ENCODE measurements at places on chromosomes 1 and 21.

DNA sequence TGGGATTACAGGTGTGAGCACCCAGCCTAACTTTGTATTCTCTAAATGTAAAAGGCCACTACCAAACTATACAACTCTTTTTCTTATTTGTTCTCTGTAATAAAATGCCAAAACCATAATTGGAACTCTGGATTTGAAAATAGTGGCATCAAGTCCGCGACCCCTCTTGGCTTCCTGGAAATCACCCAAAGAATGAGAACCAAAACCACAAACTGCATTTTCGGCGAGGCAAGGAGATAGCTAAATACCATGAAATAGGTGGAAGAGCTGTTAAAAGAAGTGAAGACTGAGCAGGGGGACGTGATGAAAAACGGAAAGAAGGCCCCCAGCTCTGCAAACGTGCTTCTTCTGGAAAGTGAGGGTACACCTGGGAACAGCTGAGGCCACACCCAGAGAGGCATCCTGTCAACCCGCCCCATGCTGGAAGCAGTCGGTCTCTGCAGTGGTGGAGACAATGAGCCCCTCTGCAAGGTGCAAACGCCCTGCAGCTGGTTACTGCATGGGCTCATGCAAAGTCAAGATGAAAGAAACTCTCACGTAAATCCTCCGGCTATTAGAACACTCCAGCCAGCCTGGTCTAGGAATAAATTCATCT, 22.5 kb downstream of the VPS26C start:
- no peak for DNase-seq

DNA sequence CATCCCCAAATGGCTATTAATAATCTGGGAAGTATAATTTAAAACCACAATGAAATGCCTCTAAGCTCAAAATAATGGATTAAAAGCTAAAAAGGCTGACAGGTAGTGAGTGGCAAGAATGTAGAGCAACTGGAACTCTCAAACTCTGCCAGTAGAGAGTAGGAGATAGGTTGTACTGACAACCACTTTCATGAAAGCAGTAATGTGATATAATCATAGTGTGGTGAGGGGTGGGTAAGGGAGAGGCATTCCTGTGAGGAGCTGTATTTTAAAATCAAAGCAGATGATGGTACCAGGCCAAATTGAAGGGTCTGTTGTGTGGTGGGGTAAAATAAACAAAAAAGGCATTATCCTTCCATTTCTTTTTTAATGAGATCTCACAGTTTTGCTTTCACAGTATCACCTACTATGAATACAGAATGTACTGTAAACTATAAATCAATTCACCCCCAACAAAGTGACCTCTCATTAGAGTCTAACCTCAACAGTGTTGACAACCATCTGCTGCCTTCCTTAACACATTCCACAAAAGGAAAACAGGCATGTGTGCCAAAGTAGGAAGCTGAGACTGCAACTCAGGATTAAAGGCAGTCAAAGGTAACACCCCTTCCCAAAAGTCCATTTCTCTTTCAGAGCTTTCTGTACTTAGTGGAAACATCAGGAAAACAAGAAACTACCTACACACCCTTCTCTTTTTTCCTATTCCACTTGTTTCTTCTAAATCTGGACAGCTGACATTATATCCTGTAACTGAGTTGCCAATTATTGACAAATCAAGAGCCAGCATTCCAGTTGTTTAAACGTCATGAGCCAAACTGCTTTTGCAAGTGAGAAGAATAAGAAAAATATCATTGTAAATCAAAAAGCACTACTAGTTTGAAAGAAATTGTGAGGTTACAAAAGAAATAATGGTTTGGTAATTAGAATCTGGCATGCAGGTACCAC, 130.8 kb downstream of the FAF1 start:
- DNase-seq: no peak

DNA sequence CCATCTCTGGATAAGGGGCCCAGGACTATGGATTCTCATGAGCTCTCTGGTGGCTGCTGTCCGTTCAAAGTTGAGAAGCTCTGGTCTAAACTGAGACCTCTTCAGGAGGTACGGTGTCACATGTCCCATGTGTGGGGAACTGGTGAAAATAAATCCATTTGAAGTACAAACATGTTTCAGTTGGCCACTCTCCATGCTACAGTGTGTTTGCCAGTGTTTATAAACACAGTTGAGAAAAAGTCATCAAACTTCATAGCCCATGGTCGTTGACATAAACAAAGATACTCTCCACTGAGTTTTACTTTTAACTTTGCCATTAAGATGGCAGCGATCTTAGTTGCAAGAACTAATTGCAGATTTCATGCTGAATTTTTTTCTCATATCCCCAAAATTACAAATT, 72.8 kb downstream of the PSMG1 start:
- no peak for DNase-seq

DNA sequence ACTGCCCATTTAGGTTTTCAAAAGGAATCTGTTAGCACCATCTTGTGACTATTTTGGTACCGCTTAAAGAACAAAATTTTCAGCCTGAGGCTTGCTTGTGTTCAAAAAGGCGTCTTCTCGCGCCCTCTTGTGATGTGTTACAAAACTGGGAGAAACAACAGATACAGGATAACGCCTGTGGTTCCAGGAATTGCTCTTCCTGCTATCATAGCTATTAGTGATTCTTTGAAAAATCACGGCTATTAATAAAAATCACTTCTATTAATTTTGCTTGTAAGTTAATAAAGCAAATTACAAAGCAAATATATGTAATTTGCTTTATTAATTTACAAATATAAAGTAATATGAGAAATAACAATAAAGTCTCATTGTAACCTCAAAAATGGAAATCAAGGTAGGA, 82.2 kb upstream of the ABCD3 start:
- DNase-seq: no peak

- DNase-seq: no peak
Measured at GRCh38 chr21:38439426-38439825, 58.9 kb downstream of the ERG start.

DNA sequence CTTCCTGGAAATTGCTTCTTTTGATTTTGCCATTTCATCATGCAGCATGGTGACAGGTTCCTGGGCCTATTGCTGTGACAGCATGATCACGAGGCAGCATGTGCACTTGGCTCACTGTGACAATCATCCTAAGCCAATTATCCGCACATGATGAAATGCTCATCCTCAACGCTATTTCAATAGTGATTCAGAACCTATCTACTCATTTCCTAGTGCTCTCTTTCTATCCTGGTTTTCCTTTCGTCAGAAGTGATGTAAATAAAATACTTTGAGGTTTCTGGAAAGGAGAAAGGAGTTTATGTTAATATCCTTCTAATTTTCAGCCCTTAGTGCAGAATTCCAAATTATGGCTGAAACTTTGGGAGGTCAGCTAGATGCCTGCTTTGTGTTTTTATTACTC, 110.6 kb upstream of the ADAMTS5 start:
- DNase-seq: no peak

DNA sequence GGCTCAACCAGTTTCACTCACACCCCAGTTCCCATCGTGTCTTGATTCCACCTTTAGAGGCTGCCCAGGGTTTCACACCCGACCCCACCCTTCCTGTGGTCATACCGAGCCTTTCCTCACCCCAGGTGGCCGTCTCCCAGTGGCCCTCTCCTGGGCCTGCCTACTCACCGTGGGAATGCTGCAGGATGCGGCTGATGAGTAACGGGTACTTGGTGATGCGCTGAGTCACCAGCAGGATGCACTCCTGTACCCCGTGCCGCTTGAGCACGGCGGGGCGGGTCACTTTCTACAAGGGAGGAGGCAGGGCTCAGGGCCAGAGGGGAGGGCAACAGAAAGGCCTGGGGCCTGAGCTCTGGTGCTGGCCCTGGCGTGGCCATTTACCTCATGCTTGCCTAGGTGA, 16.4 kb downstream of the ARHGEF2 start:
- no peak for DNase-seq

- DNase-seq: no peak
Measured at GRCh38 chr1:217968085-217968484, 317.0 kb upstream of the RRP15 start.

All from stimulated activated CD8-positive, alpha-beta memory T cell treated with anti-CD3 and anti-CD28 coated beads, Interleukin-7, amount 100 ng/mL, for 1 hour (primary cell).